Stromal cell of bone marrow (primary cell): ENCODE measurements at places on chromosomes 2 and 18.

DNA sequence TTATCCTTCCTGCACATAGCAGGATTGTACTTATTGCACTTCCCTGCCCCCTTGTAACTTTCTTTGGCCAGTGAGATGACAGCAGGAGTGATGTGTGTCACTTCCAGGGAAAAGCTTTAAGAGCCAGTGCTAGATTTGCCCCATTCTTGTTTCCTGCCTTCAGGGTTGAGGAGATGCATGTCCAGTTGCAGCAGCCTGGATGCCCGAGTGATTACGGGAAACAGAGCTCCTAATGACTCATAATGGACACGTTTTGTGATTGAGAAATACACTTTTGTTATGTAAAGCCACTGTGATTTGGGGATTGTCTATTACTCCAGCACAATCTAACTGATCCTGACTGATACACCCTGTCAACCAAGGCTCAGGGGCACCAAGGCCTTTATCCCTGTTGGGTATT lies 5.0 kb upstream of the TET3 start:
- DNase-seq: peak; percentile 79

- DNase-seq: no peak
Observed at GRCh38 chr18:5512176-5512575, 31.6 kb downstream of the EPB41L3 start.

DNA sequence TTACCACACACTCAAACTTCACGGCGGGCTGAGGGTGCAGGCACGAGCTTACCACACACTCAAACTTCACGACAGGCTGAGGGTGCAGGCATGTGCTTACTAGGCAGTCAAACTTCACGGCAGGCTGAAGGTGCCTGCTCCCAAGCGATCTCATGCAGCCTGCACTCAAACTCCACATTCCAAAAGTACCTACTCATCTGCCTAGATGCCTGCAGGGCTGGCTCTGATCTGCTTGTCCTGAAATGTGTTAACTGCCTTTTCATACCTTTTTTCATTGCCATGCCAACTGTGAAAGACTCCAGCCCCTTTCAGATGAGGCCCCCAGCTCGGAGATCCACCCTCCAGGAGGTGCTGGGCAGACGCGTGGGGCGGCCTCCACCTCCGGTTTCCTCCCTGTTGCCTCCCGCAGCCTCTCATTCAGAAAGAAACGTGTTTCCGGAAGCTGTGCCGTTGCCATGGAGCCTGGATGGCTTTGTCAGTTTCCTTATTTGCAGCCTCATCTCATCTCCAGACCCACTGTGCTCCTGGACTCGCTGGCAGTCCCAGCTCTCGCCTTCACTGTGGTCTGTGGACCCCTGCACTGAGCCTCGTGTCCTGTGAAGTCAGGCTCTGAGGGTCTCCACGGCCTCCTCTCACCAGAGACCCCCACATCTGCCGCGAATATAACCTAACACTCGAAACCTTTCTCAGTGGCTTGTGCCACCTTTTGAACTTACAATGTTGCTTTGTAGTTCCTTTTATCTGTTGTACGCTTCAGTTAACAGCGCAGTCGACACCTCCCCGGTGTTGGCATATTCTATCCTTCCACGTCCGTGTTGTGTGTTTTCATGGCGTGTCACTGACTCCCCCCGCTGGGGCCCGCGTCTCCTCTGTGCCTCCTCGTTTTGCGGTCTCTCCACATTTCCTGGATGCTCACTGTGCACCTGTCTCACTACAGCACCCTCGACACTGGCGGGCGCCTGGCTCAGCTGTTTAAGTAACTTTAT lies 106.1 kb upstream of the ALKAL2 start:
- DNase-seq: no peak

- DNase-seq: no peak
Observed at GRCh38 chr2:8329660-8330622, 351.9 kb upstream of the ID2 start.
